Central memory CD4-positive, alpha-beta T cell (primary cell): ENCODE measurements at places on chromosomes 13 and 19.

DNA sequence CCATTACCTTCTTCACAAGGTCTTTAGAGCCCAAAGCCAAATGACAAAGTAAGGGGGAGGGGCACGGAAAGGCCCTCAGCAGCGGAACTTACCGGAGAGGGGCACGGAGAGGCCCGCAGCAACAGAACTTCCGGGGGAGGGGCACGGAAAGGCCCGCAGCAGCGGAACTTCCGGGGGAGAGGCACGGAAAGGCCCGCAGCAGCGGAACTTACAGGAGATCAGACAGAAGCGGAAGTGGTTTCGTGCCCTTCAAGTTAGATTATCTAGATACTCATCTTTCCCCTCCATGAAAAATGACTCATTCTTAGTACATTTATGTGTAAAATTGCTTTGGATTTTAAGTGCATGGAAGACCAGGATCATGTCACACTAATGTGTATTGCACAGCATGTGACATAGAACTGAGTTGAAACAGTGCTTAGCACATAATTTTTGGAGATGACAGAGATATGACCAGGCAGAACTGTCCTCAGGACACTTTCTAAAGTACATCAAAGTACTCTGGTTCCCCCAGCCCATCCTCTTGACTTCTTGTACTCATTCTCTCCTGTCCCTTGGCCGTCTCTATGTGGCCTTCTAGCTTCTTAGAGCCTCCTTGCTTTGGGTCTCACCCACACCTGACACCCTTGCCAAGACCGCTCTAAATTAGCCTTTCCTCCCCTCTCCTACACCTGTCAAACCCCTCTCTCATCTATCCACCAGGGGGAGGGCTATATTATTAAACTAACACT, 25.7 kb upstream of the TPTE2 start:
- peak; percentile 75 for DNase-seq

GRCh38 chr19:20351244-20351643, 184.2 kb downstream of the ZNF486 start:
- DNase-seq: no peak

- DNase-seq: no peak
These were observed at the start of gene ZNF358 for GRCh38 chr19:7515645-7516151. TSS of gene ZNF358 (plus strand) at chr19:7516103. CDS start at chr19:7519243, 3,140 bp downstream.

- no peak for DNase-seq
These were observed 4.2 kb downstream of the ATP4A start for GRCh38 chr19:35559281-35559659.

GRCh38 chr19:29966588-29967249, 24.7 kb downstream of the URI1 start:
- no peak for DNase-seq

DNA sequence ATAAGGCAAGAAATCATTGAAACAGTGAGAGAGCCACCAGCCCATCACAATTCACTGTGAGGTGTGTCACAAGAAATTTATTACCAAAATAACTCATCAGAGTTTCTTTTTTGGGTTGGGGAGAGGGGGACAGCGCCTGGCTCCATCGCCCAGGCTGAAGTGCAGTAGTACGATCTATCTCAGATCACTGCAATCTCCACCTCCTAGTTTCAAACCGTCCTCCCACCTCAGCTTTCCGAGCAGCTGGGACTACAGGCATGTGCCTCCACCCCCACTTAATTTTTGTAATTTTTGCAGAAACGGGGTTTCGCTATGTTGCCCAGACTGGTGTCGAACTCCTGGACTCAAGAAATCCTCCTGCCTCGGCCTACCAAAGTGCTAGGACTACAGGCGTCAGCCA, 3.6 kb downstream of the IFNL1 start:
- DNase-seq: no peak

DNA sequence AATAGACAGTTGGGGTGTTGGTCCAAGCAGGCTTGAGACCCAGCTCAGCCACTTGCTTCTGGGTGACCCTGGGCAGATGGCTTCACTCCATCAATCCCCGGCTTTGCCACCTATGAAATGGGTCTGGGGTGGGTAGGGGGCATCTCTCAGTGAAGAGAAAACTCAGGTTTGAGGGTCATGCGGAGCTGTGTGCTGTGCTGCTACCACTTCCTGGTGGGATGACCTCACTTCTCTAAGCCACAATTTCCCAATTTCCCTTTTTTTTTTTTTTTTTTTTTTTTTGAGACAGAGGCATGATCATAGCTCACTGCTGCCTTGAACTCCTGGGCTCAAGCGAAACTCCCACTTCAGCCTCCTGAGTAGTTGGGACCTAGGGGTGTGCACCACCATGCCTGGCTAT, 4.6 kb upstream of the PLAUR start:
- no peak for DNase-seq

GRCh38 chr13:75804605-75805004, 168.5 kb downstream of the LMO7 start:
- no peak for DNase-seq

DNA sequence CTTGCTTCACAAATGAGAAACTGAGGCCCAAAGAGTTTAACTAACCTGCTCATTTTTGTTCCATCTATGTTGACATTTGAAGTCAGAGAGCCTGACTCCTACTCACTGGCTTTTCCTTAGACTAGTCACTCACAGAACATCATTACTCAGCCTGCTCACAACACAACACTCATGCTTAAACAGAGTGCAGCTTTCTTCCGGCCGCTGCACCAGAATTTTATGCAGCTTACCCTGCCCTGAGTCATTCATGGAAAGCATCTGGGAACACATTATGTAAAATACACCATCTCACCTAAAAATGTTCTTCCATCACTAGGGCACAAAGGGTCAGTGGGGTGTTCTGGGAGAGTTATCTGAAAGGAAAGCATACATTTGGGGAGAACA, 303.4 kb downstream of the SPRY2 start:
- no peak for DNase-seq

DNA sequence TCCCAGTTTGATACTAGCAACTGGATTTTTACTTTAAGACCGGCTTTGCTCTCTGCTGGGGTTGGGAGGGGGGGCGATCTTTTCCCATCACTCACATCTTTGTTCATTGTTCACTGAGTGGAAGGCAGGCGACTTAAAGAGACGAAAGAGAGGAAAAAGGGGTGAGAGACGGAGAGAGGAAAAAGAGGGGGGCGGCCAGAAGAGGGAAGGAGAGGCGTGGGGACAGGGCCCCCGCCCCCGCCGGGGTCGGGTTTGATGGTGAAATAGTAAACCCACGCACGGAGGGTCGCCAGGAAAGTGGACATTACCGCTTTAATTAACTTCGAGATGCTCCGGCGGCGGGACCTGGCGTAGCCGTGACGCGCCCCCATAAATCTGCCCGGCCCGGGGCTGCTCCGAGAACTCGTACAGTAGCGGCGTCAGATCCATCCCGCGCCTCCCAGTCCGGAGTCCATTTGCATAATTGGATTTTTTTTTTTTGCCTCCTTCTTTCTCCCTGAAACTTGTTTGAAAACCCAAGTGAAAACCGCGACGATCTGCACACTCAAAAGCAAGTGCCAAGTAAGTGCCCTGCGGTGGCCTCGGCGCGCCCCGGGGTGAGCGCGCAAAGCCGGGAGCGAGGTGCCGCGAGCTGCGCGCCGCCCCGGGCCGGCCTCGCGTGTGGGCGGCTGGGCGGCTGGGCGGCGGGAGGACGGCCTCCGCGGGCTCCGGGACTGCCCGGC, 143.9 kb upstream of the ZNF536 start:
- DNase-seq: no peak

GRCh38 chr19:38544569-38545315, 73.0 kb downstream of the MAP4K1 start:
- peak; percentile 56 for DNase-seq

DNA sequence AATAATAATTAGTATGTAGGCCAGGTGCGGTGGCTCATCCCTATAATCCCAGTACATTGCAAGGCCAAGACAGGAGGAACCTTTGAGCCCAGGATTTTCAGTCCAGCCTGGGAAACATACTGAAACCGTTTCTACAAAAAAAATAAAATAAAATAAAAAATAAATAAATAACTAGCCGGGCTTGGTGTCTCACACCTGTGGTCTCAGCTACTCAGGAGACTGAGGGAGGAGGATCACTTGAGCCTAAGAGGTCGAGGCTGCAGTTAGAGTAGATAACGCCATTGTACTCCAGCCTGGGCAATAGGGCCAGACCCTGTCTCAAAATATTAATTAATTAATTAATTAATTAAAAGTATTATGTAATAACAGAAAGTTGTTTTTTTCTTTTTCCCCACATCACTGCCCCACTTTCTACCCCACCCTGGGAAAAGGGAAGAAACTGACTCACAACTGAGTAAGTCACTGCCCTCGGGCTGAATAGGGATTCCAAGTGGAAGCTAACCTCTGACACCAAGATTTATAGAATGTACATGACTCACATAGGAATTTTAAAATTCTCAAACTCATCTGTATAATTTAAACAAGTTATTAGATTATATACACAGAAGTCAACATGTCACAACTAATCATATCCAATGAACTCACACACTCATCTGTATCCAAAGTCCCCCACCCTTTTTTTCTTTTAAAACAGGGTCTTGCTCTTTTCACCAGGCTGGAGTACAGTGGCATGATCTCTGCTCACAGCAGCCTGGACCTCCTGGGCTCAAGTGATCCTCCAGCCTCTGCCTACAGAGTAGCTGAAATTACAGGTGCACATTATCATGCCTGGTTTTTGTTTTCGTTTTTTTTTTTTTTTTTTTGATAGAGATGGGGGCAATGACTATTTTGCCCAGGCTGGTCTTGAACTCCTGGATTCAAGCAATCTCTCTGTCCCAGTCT, 12.5 kb downstream of the ZNF611 start:
- DNase-seq: no peak

GRCh38 chr19:51044327-51044726, 9.5 kb upstream of the KLK12 start:
- DNase-seq: no peak

DNA sequence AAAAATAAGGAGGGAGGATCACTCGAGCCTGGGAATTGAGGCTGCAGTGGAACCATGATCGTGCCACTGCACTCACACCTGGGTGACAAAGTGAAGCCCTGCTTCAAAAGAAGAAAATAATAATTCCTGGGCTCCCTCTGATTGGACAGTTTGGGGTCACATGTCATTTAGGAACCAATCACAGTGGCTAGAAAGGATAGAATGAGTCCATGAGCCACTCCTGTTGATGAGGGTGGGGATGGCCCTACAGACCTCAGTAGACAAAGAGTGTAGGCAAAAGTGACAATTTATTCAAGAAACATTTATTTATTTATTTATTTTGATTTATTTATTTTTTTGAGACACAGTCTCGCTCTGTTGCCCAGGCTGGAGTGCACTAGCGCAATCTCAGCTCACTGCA, 26.8 kb upstream of the ADGRE5 start:
- no peak for DNase-seq

DNA sequence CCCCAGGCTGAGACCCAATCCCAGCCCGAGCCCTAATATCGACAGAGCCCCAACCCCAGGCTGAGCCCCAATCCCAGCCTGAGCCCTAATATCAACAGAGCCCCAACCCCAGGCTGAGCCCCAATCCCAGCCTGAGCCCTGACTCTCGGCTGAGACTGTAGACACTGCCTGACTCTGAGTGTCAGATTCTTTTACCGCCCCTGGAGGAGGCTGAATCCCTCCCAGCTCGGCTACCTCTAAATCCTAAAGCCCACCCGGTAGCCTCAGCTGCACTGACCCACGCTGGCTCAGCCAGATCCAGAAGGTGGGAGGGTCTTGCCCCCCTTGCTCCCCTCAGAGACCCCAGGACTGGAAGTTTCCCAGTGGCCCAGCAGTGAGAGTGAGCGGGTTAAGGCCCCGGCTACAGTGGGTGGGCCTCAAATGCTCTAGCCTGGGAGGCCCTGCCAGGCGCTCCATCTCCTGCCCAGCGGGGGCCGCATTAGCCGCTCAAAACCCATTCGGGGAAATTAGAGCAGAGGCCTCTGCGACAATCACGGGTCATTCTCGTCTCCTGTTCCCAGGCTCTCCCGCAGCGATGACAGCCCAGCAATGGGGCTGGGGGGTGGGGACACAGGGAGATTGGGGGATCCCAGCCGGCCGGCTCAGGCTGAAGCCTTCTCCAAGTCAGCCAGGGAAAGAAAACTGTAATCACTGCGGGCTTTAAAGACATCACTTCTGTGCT, 43.8 kb downstream of the ZNRF4 start:
- DNase-seq: no peak

DNA sequence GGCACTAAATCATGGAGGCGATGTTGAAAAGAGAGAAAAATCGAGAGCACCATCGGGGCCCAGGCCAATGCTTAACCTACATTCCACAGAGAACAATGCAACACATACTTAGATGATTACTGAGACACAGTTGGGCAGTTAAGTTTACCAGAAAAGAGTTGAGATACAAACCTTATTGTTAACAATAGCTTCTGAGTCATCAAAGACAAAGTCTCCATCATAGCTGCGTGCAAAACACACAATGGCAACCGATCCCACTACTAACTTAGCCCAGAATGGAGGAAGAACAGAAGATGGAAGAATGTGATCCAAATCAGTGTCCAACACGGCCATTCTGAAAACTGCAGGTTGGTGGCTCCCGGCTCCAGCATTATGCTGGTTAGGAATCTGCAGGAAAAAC, 6.2 kb downstream of the TMTC4 start:
- DNase-seq: no peak

DNA sequence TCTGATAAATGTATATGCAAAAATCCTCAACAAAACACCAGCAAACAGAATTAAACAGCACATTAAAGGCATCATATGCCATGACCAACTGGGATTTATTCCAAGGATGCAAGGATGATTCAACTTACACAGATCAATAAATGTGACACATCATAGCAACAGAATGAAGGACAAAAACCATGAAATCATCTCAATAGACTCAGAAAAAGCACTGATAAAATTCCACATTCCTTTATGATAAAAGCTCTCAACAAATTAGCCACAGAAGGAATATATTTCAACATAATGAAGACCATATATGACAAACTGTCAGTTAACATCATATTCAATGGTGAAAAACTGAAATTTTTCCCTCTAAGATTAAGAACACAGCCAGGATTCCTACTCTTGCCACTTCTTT, 691.6 kb downstream of the DIAPH3 start:
- DNase-seq: no peak

- no peak for DNase-seq
These were observed 4.4 kb downstream of the ZNF793 start for GRCh38 chr19:37511186-37511585.

DNA sequence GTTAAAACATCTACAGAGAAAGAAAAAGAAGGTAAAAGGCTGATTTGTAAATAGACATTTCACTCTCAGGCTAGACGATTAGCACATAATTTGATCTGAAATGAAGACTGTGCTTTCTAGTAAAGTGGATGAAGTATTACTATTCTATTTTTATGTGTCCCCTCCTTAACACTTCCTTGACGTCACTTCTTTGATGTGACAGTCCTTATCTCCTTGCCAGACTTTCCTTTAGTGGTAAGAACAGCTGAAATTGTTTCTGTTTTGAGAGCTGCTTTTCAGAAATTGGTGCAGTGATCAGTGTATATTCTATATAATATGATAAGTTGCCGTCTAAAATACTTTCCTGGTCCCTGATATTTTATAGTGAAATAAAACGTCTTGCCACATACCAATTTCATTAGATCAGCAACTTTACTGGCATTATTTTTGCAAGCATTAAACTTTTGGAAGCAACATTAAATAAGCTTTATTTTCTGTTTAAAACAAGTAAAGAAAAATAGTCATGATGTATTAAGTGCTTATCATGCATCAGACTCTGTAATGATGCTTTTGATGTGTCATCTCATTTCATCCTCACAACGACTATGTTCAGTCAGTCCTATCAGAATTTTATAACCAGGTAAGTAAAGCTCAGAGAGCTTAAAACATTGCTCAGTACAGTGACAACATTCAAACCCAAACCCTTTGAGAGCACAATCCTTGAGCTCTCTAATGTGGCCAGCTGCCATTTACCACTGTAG, 210.3 kb upstream of the PCDH9 start:
- DNase-seq: no peak

GRCh38 chr13:95470574-95471366, 81.8 kb upstream of the CLDN10 start:
- no peak for DNase-seq

- DNase-seq: peak; percentile 46
These were observed 2.7 kb upstream of the SNAPC2 start for GRCh38 chr19:7917267-7918061.
